ENCODE measurements at places on chromosomes 13 and 19. TPM values are rescaled to one million over a fixed set of nuclear protein-coding genes. Genes with fewer than 3 reads are reported as not detected.
A peak's percentile ranks its signal among the peaks of the same experiment; 100 is the strongest.

- DNase-seq, result no peak
These were observed 3.5 kb downstream of the COL5A3 start for GRCh38 chr19:10006752-10007323.

DNA sequence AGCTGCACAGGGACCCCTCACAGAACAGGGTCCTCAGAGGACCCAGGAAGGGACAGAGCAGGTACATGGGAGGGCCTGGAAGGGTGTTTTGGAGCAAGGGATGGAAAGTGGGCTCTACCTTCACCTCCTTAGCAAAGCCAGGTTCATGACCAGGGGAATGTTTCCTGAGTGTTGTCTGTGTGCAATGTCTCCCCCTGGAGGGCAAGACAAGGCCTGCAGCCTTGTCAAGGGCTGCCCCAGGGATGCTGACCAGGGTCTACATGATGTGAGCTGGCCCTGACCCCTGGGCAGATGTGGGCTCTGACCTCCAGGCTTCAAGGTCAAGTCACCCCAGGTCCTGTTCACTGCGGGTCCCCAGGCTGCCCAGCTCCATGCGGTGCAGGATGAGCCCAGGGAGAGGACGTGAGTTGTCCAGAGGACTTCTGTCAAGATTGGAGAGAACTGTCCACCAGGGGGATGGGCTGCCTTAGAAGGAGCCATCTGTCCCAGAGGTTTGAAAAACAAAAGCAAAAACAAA lies 1.0 kb upstream of the CEACAM1 start:
- peak; percentile 65 for DNase-seq

DNA sequence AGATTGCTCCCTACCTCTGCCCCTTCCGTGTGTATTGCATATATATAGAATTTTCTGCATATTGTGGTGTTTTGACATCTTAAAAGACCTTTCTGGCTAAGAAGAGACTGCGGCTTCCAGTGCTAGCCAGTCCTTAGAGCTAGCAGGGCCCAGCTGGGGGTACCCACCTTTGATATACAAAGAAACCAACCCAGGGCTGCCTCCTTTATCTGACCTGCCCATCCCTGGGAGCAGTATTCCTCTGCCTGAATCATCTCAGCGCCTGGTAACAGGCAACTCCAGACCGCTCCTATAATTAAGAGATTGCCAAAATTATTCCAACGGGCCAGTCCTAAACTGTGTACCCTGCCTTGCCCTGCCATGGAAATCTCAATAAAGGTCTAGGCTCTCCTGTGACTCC lies 186.3 kb upstream of the RNF113B start:
- DNase-seq, result no peak

GRCh38 chr19:10544753-10545251 lies 1.1 kb downstream of the ATG4D start:
- no peak for DNase-seq

DNA sequence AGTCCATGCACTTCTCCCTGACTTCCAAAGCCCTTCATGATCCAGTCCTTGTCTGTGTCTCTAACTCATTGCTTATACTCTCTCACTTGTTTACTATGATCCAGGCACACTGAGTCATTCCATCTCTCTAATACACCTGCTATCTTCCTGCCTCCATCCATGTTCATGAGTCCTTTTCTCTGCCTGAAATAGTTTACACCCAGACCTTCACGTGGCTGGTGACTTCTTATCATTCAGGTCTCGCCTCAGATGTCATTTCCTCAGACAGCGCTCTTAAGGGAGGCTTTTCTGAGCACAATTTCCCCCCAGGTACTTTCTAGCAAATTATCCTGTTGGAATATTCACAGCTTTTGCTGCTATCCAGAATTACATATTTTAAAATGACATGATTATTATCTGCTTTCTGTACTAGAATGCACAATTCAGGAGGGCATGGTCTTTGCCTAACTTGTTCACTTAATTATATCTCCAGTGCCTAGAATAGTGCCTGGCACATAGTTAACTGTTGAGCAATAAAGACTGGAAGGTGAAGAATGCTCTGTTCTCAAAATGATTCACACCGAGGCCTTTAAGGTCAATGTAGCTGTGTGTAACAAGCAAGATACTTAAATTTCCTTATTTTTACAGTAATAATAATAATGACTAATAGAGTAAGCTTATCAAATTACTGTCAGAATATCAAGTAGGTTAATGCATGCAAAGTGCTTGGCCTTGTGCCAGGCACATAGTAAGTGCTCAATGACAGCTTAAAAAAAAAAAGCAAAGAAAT lies 183.7 kb upstream of the SPRY2 start:
- no peak for DNase-seq

DNA sequence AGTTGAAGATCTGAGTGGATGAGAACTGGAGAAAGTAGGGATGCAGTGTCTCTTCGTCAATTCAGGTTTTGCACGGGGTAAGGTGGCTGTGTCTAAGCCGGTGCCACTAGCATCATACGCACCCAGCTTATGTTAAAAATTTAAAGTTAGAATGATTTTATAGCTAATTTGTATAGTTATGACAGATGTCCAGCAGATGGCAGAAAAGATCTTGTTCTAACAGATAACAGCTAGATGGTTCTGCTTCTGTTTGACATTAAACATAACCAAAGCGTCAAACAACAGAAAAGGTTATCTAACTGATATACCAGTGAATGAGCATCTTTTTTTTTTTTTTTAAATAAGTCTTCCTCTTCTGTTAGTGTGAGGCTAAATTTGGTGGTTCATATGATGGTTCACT lies 18.8 kb upstream of the EDDM13 start:
- no peak for DNase-seq

DNA sequence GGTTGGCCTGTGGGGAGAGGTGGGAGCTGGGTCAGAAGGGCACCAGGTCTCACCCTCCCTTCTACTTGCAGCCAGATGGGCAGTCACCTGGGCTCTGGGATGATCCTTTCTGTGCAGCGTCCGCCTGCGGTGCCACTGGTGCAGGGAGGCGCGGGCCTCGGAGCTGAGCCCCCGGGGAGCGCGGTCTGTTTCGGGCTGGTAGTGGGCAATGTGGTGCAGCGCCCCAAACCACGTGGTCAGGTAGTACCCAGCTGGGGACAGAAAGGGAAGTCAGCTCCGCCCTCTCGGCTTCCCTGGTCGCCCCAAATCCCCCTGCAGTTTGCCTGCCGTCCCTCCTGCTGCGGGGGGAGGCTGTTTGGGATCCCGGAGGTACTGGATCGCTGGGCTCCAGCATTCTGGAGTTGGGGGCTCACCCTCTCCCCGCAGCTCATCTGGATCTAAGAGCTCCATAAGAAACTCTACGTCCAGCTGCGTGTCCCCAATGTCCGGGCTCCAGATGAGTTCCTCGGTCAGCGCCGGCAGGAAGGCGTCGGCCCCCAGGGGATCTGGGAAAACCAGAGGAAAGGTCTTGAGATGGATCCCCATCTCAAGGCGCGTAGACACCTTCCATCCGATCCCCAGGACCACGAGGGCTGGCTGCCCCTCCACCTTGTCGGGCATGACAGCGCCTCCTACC lies 8.8 kb downstream of the RINL start:
- no peak for DNase-seq

DNA sequence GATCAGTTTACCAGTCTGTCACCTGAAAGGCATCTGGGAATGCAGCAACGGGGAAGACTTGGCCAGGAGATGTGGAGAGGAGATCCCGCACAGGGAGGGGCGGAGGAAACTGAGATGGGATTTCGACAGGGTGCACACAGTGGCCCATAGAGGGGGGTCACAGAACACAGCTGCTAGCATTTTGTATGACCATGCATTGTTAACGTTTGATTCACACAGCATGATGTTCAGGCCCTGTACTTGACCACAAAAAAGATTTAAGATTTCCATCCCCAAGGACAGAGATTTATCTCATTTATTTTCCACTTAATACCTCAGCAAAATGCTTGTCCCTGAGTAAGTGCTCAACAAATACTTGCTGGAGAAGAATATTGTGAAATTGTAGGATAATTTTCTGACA lies 63.2 kb downstream of the RAB20 start:
- no peak for DNase-seq

DNA sequence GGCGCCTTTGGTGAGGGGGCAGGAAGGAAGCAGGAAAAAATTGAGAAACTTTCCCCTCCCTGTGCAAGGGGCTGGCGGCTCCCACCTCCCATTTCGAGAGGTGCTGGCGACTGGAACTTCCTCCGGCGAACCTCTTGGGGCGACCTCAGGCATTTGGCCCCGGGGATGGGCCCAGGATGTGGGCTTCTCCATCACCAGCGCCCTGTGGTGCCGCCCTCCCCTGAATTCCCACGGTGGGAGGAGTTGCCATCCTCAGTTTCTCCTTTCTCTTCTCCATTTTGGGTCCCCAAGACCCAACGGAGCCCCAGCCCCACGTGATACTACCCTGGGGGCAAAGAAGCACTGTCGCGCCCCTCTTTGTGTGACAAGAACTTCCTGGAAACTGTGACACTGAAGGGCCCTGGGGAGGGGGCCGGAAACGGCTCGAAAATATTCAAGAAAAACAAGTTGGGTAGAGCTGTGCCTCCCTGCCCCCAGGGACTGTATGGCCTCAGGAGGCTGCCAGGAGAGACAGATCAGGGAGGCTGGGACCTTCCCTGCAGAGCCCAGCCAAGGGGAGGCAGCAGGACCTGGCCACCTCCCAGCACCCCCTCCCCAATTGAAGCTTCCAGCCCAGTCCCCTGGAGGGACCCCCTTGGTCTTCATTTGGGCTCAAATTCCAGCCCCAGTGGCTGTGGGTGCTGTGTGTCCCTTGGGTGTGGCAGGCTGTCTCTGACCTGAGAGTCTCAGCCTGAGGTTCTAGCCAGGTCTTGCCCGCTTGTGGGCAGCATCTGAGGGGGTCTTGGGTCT lies 16.2 kb upstream of the AP1M2 start:
- peak; percentile 70 for DNase-seq

DNA sequence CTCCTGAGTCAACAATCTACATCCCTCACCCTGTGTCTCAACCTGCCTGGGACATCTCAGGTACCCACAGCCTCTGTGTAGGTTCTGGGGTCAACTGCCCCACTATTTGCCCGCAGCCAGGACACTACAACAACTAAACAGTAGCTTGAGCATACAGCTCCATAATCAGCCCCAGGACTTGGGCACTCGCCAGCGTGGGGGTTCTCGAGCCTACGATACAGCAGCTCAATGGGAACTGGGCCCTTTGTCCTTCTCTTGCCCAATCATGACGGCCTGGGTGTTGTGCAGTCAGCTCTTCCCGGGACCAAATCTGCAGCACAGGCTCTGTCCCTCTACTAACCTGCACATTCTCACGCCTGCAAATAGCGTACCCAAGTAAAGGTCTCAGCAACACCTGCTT lies 1.3 kb downstream of the ZNF180 start:
- DNase-seq, result no peak

DNA sequence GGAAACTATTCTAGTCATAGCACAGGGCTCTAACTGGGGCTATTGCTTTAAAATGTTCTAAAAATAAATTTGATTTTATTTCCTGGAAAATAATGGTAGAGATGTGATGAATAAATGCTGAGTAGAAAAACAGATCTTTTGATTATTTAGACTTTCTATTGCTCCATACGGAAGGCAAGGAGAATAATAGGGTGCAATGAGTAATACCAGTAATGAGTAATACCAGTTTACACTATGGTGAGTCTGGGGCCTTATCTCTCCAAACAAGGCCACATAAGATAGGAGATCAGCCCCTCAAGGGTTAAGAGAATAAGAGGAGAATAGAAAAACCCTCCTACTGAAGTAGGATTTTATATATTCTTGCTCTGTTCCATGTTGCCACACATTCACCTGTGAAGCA lies 390.4 kb downstream of the KLF5 start:
- DNase-seq, result no peak

DNA sequence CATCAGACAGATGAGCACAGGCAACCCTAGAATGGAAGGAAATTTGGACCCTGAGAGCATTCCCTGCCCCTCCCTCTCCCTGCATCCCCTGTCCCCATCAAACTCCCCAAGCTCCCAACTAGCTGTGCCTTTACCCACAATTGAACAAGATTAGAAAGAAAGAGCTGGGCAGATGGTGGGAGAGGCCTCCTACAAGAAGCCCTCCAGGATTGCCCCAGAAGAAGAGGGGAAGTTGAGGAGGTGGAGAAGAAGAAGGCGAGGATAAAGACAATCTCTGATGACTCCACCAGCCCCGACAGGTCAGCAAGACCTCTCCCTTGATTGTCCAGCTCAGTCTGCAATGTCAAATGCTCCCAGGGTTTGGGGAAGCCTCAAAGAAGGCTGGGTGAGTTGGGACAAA lies 11.9 kb downstream of the UNC13A start:
- DNase-seq, result no peak

Gene FBN3
- total RNA-seq, result 7.0 TPM

Gene LSM7
- 58.2 TPM for total RNA-seq

Gene ONECUT3
- total RNA-seq, result not detected

Gene RRAS
- total RNA-seq, result 114 TPM

Gene SLITRK6
- total RNA-seq, result 5.1 TPM

Gene SMIM24
- total RNA-seq, result not detected

Gene RFPL4A
- not detected for total RNA-seq

Gene VASP
- total RNA-seq, result 190 TPM

Measured in lower lobe of right lung (tissue), 2 donors.